ENCODE measurements at places on chromosomes 6 and 20.

GRCh38 chr20:32888636-32889035 lies 29.9 kb downstream of the EFCAB8 start:
- no peak for DNase-seq

- peak; percentile 44 for DNase-seq
Measured at GRCh38 chr6:37170273-37171200, 585 bp downstream of the PIM1 start.

DNA sequence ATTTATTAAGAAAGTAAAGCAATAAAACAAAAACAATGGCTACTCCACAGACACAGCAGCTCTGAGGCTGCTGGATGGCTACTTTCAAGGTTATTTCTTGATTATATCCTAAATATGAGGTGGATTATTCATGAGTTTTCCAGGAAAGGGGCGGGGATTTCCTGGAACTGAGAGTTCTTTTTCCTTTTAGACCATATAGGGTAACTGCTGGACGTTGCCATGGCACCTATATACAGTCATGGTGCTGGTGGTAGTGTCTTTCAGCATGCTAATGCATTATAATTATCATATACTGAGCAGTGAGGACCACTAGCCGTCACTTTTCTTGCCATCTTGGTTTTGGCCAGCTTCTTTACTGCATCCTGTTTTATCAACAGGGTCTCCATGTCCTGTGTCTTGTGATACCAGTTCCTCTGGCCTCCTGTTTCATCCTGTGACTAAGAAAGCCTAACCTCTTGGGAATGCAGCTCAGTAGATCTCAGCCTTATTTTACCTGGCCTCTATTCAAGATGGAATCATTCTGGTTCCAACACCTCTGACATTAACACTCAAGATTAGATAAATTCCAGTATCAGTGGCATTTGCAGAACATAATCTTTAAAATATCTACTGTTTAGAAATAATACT lies 32.3 kb upstream of the TRDN start:
- DNase-seq = no peak

GRCh38 chr20:7090001-7090400 lies 322.5 kb downstream of the BMP2 start:
- no peak for DNase-seq

DNA sequence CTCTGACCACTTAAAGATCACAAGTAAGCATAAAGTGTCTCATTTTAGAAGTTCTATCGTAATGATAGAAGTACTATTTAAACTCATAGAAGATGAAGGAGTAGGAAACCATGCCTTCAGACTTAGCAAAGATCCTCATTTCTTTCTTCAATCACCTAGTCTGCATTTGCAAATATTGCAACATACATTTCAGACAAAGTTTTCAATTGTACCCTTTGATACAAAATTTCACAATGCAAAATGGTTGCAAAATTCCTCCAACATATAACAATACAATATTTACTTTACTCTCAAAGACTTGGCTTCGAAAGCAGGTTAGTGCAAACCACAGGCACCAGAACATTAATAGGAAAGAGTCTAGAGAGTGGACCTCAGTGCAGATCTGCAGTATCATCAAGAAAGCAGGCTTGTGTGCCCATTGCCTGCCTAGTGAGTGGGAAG lies 16.1 kb upstream of the ROS1 start:
- DNase-seq = no peak

DNA sequence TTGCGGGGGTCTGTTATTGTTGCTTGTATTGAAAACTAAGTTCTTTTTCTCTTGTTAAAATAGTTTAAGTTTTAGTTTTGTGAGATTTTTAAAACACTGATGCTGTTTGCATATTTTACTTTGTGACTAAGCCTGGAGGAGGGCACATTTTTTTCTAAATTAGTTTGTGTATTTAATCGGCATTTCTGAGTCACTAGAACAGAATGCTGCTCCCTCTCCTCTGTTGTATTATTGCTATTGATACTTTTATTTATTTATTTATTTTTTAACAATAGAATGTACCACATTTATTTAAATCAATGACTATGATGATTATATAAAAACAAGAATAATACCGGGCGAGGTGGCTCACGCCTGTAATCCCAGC lies 5.1 kb upstream of the FAM50B start:
- DNase-seq = no peak

GRCh38 chr20:63084563-63084927 lies 77.8 kb upstream of the BHLHE23 start:
- no peak for DNase-seq

- DNase-seq = no peak
Measured at GRCh38 chr6:11791354-11792107, 12.9 kb upstream of the ADTRP start.

GRCh38 chr6:20998748-20999448 lies 464.6 kb downstream of the CDKAL1 start:
- DNase-seq = no peak

- DNase-seq = no peak
Measured at GRCh38 chr6:167691533-167692312, 135.0 kb upstream of the AFDN start.

GRCh38 chr6:37279366-37280134 lies 21.6 kb upstream of the TMEM217 start:
- no peak for DNase-seq

DNA sequence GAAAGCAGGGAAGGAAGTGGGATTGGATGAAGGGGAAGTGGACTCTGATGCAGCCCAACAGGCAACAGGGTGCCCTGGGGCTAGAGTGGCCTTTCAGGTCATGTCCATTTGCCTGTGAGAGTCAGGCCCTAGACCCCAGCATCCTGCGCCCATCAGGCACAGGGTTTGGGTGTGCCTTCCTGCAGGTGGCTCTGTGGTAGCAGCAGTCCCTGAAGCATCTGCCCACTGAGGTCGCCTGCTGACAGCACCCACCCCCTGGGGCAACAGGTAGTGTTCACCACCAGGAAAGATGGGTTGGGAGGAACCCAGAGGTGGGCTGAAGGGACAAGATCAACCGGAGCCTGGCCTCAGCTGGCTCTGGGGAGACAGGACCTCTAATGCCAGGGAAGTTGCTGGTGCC lies 3.6 kb downstream of the PACSIN1 start:
- no peak for DNase-seq

GRCh38 chr20:52731093-52731492 lies 241.1 kb upstream of the TSHZ2 start:
- no peak for DNase-seq

DNA sequence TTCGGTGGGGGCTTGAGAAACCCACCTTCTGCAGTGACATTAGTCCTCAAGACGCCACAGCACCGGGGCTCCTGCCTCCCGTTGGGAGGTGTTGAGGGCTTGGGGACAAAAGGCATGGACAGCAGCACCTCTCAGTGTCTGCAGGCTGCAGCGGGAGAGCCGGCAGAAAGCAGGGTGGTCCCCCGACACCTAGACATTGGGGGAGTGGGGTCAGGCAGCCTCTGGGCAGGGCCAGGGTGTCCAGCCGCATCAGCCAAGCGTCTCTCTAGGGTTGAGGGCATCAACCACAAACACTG lies 264.7 kb downstream of the TAF4 start:
- no peak for DNase-seq

DNA sequence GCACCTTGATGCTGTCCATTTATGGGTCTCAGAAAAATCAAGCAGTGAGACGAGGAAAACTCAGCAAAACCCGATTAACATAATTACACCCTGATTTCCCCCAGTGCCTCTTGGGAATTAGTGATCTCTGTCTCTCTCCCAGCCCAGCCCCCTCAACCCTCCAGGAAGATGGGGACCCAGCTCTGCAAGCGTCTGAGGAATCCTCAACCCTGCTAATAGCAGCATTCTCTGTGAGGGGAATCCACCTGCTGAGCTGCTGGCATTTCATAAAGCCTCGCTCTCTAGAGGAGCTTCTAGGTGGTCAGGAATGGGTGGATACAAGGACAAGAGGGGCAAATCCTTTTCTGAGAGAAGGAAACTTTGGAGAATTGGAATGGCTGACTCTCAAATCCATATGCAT lies 13.9 kb downstream of the NR2E1 start:
- no peak for DNase-seq

GRCh38 chr20:10297223-10297622 lies 78.6 kb downstream of the SNAP25 start:
- no peak for DNase-seq

DNA sequence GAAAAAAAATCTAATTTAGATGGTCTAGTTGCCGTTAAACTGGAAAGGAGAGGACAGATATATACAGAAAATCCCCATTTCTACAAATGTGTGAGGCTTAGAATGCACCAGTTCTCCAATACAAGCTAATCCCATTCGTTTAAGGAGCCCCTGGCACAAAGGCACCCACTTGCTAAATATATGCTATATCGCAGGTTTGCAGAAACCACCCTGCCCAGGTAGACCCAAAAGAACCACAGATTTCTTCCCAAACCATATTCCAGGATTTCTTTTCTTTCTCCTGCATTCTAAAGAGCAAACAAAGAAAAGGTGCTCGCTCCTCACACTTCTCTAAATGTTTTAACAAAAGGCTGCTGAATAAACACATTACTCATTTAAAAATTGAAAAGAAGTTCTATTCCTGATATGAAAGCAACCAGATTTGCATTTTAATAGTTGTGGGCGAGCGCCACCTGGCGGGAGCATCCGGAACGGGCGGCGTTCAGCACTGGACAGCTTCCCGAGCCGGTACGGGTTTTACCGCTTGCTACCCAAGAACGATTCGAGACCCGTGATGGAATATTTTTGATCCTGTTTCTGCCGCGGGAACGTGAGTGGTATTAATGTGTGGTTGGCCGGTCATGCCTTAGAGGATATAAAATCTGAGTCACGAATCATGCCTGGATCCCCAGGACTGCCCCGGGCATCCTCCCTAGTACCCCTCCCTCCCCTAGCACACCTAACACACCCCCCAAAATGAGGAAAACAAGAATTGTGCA lies 2.1 kb downstream of the PTPRT start:
- DNase-seq = peak; percentile 67
